Left renal cortex interstitium (tissue), 4 donors: ENCODE measurements at places on chromosomes 11 and 22. TPM values are rescaled to one million over a fixed set of nuclear protein-coding genes. Genes with fewer than 3 reads are reported as not detected.

Gene WBP2NL
- 3.8 TPM for polyA plus RNA-seq

Gene APOBEC3F
- polyA plus RNA-seq: 8.7 TPM

Gene SLC5A12
- polyA plus RNA-seq: 34.7 TPM

Gene FAM83F
- 3.0 TPM for polyA plus RNA-seq

Gene MAP6
- 10.0 TPM for polyA plus RNA-seq

Gene OR10A5
- polyA plus RNA-seq: not detected

Gene CASP5
- not detected for polyA plus RNA-seq

Gene C11orf42
- polyA plus RNA-seq: 0.72 TPM

Gene LRRC74B
- polyA plus RNA-seq: 0.16 TPM

Gene TRIM22
- polyA plus RNA-seq: 6.8 TPM

Gene DGAT2
- polyA plus RNA-seq: 3.4 TPM

Gene TMEM25
- polyA plus RNA-seq: 32.5 TPM

Gene NXPE1
- polyA plus RNA-seq: not detected

Gene EWSR1
- 292 TPM for polyA plus RNA-seq

Gene KDM2A
- 66.4 TPM for polyA plus RNA-seq

Gene NRXN2
- polyA plus RNA-seq: 27.2 TPM

Gene OR6T1
- not detected for polyA plus RNA-seq

Gene TP53AIP1
- polyA plus RNA-seq: 0.91 TPM

Gene IL10RA
- 2.2 TPM for polyA plus RNA-seq

Gene KCNK4
- not detected for polyA plus RNA-seq
